ENCODE measurements at places on chromosomes 3 and 15. TPM values are rescaled to one million over a fixed set of nuclear protein-coding genes. Genes with fewer than 3 reads are reported as not detected.

DNA sequence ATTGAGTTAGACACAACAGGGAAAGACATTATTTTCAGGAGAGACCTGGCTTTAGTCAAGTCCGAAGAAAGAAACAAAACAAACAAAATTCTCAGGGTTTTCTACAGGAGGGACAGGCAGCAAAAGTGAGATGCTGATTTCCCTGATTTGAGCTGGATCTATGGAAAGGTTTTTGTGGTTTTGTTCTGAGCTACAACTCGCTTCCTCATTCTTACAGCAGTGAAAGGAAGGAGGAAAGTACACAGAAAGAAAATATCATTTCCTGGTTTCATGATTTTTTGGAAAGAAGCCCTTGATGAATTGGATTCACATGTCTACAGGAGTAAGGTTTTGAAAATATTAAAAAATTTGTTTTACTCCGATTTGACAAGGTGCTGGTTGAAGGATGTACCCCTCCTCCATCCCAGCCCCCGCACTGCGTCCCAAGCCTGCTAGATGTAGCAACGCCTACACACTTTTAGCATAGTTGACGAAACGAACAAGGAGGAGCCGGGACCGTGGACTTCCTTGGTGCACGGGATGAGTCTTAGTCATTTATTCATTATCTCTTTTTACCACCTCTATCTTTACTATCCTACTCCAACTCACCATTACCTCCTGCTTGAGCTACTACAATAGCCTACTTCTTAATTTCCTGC lies 10.8 kb downstream of the PRICKLE2 start:
- no peak for DNase-seq

DNA sequence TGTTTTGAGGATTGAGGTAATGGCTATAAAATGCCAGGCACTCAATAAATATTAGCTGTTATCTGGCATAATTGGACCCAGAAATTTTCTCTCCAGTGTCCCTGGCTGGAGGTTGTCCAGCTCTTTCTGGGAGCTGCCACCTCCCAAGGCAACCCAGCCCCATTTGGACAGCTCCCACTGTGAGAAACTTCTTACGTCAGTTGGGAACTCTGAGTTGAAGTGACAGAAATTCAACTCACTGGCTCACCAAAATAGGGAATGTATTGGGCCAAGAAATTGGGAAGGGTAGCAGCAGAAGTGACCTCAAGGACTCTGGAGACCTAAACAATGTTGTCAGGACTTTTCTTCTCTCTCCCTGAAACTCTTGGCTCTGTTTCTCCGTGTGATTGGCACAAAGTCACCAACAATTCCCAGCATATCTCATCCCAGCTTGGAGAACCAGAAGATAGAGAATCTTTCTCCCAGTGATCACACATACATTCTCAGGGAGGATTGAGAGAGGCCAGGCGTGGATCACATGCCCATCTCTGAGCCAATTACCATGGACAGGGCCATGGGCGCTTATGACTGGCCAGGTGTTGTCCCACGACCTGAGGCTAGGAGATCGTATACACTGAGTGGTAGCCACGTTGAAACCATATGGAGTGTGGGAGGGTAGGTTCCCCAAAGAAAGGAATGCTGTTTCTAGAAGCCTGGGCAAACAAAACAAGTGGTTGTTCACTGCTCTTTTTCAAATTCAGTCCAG lies 22.5 kb upstream of the HCN4 start:
- DNase-seq, result no peak

DNA sequence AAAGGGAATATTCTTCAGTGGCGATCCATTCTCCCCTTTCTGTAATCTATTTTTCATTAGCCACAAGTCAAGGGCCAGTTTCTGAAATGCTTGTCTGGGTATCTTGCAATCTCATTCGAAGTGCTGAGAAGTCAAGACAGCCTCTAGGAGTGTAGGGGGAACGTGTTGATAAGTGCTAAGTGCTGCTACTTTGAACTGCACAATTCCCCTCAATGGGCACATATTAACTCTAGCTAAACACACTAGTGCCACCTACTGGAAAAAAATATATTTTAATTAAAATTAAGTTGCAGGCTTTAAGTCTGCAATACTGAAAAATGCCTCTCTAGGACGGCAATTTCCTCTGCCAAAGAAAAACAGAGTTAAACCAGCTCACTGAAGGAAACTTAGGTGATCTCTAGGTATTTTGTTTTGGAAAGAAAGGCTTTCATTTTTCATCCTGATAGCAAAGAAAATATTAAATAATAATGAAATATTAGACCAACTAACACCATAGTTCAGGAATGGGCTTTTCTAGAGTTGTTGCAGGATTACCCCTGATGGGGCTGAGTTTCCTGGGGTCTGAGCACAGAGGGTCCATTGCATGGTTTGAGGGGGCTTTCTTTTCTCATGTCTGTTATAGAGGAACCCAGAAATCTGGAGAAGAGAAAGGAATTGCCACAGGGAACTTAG lies 181.9 kb upstream of the KBTBD8 start:
- DNase-seq, result peak; percentile 36

Gene TNNC1
- total RNA-seq, result 18.7 TPM

DNA sequence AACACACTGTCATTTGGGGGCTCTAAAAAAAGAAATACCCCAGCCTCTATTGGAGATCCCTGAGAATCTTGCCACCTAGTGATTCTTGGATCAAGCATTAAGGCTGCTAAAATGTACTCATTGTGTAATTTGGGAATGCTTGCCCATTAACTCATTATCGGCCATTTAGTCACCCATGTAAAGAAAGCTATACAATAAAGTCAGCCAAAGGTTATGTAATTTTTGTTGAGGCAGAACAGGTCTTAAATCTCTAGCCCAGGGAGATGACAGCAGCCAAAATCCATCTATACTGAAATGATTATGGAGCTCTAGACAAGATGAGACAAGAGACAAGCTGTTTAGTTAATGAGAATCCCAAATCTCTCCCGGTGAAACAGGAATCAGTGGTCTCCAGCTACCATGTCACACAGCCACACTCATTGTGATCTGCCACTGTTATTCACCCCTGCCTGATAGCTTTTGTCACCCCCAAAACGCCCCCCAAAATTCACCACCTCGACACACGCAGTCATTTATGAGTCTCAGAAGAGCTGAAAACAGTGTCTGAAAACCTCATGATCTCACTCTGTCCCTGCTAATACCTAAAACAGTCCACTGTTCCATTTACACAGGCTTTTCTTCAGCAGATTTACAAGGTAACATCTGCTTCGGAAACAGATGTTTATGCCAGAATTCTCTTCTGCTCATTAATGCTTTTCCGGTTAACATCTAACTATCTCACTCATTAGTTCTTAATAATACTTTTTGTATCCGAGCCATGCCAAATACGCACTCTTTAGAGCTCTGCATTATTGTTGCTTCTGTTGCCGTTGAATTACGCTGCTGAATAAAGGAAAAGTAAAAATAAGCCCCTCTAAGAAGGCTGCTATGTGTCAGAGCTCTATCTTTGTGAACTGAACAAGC lies 138.5 kb downstream of the RORA start:
- DNase-seq, result no peak

DNA sequence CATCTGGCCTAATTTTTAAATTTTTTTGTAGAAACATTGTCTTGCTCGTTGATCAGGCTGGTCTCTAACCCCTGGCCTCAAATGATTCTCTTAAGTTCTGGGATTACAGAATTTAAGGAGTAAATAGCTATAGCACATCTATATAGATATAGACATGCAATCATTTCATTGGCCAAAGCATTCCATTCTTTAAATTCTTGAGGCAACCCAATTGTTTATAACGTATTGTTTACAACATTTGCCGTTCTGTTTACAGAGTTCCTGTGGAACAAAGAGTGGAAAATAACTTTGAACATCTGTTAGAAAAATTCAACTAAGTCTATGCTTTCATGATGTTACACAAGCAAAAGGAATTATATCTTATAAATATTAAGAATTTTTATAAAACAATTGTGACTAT lies 205.2 kb upstream of the ROBO2 start:
- no peak for DNase-seq

GRCh38 chr15:36883713-36884517 lies 216.4 kb downstream of the MEIS2 start:
- peak; percentile 69 for DNase-seq
